ENCODE measurements at places on chromosomes 1 and 21.

DNA sequence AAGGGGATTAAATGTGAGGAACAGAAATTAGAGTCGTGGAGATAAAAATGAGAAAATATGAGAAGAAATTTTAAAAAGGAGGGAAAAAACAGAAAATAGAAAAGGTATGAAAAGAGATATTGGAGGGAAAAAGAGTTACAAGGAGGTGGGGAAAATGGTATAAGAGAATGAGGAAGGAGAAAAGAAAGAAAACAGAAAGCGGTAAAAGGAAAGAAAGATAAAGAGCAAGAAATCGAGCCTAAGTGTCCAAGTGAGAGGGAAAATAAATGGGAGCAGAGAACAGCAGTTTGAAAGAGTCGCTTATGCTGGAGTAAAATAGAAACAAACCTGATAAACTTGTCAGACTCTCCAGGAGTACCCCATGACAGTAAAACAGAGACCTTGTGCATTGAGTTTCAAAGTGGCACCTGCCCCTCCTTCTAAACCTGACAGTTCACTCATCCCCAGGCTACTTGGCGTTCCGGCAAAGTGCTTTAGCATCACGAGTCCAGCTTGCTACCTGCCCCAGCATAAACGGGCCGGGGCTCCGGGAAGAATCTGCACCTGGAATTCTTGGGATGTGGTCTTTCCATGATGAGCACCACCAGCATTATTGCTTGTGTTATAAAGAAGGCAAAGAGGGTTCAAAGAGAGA, 585 bp downstream of the NEGR1 start:
- no peak for DNase-seq

DNA sequence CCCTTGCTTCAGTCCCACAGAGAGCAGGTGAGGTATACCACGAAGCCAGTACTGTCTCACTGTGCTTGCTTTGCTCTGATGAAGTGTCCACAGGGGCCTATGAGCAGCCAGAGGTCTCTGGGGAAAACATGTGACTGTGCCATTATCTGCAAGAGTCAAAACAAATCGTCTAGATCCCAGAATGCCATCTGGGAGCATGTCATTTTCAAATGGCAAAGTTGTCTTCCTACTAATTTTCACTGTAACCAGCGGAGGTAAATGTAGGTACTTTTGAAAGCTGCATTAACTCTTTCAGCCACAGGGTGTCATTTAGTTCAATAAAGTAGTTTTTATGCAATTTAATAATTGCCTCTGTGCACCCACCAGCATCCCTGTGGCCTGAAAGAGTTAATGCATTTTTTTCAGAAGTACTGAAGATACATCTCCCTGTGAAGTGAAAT, 173.6 kb upstream of the SGIP1 start:
- DNase-seq, result no peak

- no peak for DNase-seq
Observed at GRCh38 chr21:42499444-42500112, 3.6 kb upstream of the RSPH1 start.

DNA sequence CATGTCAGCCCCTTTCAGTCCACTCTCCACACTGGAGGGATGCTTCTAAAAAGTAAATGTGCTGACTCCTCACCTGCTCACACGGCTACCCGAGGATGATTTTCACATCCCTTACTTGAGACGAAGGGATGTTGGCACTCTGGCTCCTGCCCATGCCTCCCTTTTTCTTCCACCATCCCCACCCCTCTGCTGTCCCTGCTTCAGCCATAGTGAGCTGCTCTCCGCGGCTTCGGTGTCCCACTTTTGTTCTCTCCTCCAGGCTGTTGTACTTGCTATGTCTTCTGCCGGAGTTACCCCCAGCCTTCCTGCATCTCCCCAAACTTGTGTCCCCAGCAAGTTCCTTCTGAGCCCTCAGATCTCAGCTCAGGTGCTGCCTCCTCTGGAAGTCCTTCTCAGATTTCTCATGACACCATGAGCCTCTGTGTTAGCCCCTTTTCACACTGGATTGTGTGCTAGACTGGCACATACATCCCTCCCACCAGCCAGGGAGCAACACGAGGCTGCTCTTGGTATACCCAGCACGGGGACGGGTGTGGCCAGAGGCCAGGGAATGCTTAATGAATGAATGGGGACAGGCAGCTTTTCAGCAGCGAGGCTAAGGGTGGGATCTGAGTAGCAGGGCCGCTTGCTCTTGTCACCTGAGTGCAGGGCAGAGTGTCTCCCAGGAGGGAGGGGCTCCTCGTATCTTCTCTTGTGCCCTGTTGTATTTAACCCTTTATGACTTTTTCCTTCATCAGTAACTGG, 1.3 kb downstream of the ACOT11 start:
- no peak for DNase-seq

- DNase-seq, result no peak
Observed at GRCh38 chr1:47684964-47685762, 247.3 kb downstream of the FOXD2 start.

GRCh38 chr1:43493661-43494450, 36.8 kb upstream of the PTPRF start:
- no peak for DNase-seq

GRCh38 chr1:244050014-244050834, 859 bp upstream of the ZBTB18 start:
- DNase-seq, result no peak

DNA sequence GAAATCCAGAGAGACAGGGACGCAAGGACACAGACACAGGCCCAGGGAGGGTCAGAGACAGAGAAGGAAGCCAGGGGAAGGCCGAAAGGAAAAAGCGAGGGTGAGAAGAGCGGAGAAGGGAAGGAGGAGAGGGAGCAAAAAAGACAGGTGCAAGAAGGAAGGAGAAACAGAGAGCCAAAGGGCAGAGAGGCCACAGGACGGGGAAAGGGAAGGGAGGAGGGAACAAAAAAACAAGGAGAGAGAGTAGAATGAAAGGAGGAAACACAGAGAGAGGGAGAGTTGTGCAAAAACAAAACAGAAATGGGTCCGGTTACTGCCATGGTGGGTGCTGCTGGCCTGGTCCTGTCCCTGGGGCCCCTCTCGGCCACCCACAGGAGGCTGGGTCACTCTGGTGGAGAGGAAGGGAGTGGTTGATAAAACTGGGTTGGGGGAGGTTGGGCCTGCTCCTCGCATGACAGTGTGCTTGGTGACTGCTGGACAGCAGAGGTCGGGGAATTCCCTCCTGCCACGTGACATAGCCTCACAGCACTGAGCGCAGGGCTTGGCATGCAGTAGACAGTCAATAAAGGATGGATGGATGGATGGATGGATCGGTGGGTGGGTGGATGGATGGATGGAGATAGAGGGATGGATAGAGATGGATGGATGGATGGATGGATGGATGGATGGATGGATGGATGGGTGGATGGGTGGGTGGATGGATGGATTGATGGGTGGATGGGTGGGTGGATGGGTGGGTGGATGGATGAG, 64.8 kb downstream of the RAP1GAP start:
- no peak for DNase-seq

DNA sequence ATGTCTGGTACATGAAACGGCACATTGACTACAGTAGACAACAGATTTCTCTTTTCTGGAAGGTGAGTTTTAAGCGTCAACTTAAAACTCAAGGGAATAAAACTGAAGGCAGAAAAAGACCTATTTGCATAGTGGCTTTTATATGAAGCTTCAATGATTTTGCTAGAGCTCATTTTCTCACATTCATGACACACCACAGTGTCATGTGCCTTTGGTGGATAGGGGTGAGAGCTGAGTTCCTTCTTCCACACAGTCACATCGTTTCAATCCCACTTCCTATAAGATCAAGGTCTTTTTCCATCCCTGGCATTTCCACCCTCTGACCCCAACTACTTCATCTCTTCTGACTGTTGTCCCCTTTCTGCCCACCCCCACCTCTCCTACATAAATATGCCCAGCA, 31.0 kb downstream of the IL12RB2 start:
- DNase-seq, result no peak

GRCh38 chr1:3904843-3905185, 4.7 kb upstream of the C1orf174 start:
- no peak for DNase-seq

- no peak for DNase-seq
Observed at GRCh38 chr1:10450156-10450814, 454 bp downstream of the CORT start.

- DNase-seq, result no peak
Observed at GRCh38 chr1:23559985-23560741, 862 bp upstream of the ID3 start.

GRCh38 chr21:24989516-24989915, 617.8 kb downstream of the MRPL39 start:
- DNase-seq, result no peak

GRCh38 chr1:204894031-204894430, 23.4 kb downstream of the NFASC start:
- DNase-seq, result no peak

- no peak for DNase-seq
Observed at GRCh38 chr21:37270576-37271365, 3.6 kb upstream of the VPS26C start.

DNA sequence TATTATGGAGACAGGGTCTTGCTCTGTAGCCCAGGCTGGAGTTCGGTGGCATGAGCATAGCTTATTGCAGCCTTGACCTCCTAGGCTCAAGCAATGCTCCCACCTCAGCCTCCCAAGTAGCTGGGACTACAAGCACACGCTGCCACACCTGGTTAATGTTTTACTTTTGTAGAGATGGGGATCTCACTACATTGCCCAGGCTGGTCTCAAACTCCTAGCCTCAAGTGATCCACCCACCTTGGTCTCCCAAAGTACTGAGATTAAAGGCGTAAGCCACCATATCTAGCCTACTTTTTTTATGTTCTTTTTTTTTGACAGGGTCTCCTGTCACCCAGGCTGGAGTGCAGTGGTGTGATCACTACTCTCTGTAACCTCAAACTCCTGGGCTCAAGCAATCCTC, 5.9 kb upstream of the BCL2L15 start:
- DNase-seq, result no peak

- DNase-seq, result no peak
Observed at GRCh38 chr1:203316626-203317093, 11.3 kb downstream of the BTG2 start.

DNA sequence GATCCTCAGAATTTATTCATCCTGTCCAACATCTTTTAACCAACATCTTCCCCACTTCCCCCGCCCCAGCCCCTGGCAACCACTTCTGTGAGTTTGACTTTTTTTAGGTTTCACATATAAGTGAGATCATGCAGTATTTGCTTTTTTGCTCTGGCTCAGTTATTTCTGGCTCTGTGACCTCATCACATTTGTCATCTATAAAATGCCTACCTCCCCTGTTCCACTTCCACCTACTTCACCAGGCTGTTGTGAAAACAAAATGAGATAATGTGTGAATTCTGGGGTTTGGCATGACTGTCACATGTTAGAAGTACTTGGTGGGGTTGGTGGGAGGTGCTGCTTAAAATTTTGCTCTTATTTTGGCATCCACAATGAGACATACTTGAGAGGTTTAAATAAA, 18.4 kb downstream of the HHAT start:
- no peak for DNase-seq

DNA sequence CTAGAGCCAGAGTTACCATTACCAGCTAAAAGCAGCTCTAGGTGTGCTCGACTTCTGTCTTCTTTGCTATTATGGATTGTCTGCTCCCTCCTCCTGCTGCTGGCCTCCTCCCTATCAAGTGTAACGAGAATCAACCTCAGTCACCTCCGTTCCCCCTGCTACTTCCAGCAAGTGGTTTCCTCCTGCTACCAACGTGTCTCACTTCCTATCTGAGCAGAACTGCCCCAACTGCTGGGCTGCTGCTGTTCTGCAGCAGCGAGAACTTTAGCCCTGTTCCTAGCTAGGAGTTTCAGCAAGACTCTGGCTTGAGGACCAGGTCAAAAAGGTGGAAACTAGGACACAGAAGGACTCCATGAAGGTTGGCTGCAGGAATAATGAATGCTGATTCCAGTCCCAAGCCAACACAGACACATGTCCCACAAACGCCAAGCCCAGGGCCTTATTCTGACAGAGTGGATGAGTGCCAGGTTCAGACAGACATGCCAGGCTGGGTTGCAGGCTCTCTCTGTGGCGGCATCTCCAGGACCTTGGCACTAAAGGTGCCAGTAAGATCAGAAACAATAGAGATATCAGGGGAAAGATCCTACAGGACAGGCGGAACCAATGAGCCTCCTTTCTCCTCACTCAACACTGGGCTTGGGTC, 46.9 kb downstream of the CD34 start:
- peak; percentile 19 for DNase-seq

DNA sequence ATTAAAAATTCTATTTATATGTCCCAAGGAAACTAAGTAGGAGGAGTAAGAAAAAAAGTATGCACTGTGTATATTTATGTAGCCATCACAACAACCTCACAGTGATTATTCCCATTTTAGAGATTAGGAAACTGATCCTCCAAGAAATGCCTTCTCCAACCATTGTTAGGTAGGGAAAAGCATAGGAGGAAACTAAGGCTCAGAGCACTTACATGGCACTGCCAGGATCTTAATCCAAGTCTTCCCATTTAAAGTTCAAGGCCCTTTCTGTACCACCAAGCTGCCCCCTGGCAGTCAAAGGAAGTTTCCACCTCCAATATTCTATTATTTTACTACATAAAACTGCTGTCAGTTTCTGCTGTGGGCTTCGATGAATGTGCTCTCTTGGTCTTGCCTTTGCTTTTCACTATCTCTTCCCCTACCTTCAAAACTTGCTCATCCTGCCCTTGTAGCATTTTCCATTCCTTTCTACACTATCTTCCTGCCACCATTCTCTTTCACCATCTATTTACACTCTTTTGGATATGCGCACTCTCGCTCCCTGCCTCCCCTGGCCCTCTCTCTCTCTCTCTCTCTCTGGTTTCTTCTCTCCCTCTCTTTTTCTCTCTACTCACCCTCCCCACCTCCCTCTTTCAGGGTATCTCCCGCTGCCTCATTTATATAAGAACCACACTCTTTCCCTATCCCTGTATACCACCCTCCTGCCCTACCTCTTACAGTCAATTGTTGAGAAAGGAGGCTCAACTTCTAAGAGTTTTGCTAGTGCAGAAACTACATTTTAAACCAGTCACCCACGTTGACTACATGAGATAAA, 34.0 kb downstream of the PUM1 start:
- no peak for DNase-seq

DNA sequence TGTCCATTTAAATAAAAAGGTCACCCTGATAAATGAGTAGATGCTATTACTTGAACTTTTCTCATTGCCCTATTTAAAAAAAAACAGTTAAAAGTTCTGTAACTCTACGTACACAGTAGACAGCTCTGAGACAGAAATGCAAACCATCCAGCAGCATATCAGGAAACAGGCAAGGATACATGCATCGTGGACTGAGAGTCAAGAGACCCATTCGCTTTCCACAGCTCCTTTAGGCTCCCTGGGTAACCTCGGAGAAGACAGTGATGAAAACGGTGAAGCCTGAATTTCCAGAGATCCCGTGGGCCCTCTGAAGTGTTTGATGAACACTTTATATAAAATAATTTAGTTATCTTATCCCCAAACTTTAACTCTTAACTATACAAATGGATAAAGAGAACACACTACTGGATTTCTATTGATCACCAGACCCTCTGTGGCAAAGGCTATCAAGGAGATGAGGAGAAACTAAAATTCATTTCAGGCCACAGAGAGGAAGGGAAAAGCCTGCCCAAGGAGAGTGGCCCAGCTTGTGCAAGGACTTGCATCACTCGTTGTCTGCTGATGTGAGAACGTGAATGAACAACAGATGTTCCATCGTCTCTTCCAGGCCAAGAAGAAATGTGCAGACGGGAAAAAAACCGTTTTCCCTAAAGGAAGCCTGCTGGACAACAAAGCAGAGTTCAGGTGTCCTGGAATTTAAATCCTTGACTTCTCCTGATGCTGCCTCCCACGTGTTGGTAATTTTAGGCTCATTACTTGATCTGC, 131.0 kb downstream of the TGFBR3 start:
- DNase-seq, result no peak
